ENCODE measurements at places on chromosomes 6 and 20.

GRCh38 chr6:154239392-154239791 lies 117.2 kb downstream of the IPCEF1 start:
- no peak for DNase-seq

GRCh38 chr6:30766461-30767157 lies 22.3 kb upstream of the IER3 start:
- DNase-seq = no peak

- no peak for DNase-seq
Measured at GRCh38 chr6:108737594-108738546, 110.4 kb upstream of the ARMC2 start.

- DNase-seq = no peak
Measured at GRCh38 chr20:8385247-8385646, 253.2 kb downstream of the PLCB1 start.

Measured in activated T-helper 1 cell treated with anti-CD3 and anti-CD28 coated beads, Interleukin-2, amount 50 U/mL, for 16 hours (primary cell).